ENCODE measurements at places on chromosomes 3 and 15.
A peak's percentile ranks its signal among the peaks of the same experiment; 100 is the strongest.

DNA sequence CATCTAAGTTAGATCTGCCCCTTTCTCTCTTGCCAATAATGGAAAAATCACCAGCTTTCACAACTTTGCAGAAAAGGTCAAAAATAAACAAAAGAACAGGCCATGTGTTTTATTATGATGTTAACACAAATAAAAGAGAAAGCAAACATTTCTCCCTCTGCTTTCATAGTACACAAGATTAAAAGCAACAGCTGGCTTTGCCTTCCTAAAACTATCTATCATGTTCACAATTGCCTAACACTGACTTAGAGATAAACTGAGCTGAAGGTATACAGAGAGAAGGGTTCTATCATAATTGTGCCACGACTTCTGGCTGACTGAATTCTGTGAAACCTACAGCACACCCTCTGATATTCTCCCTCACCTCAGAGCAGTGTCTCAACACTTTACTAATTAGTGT lies 29.4 kb downstream of the AADAC start:
- peak; percentile 19 for DNase-seq

DNA sequence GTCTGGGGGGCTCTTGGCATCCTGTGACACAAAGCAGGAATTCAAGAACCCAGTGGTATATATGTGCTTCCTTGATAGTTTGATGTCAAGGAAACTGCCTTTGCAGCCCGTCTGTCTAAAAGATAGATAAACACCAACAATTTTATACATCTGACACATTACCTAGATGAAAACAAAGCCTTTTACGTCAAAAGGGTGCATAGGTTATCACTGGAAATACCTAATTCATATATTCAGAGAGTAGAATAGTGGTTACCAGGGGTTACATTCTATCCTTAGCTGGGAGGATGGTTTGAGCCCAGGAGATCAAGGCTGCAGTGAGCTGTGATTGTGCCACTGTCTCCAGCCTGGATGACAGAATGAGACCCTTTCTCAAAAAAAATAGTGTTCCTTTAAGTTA lies 356.9 kb upstream of the RASGRP1 start:
- DNase-seq = no peak

DNA sequence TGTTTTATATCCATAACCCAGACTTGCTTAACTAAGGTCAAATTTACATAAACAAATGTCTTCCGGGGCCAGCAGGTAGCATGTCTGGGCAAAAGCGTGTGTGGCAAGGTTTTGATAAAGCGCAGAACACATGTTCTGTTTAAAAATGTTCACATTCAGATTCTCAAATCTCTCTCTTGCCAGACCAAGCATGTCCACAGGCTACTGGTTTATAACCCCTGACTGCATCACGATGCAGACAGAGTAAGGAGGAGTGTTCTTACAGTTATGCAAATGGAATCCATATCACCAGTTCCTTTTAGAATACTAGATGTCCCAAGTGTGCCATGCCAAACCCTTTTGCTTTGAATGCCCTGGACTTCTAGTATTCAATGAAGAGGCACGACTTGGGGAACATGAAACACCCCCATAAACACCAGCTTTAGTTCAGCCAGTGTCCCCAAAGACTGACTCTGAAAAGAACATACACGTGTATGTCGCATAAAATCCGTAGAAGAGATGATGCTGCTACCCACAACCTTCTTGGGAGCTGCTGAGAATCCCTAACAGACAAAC lies 412.0 kb downstream of the CNTN4 start:
- no peak for DNase-seq

DNA sequence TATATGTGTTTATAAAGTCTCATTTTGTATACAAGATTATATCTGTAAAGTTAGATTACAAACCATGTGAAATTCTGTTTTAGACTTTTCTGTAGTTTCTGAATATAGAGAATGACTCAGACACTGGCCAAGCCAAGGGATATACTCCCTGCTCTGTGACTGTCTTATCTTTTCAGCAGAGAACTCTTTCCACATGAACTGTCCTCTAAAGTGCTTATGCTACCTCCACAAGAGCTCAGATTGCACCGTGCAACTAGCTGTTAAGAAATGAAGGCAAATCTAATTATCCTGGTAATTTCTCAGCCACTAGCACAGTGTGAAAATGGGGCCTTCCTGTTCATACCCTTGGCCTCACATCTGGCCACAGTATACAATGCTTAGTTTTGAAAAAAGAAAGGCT lies 44.3 kb upstream of the CPNE4 start:
- no peak for DNase-seq

DNA sequence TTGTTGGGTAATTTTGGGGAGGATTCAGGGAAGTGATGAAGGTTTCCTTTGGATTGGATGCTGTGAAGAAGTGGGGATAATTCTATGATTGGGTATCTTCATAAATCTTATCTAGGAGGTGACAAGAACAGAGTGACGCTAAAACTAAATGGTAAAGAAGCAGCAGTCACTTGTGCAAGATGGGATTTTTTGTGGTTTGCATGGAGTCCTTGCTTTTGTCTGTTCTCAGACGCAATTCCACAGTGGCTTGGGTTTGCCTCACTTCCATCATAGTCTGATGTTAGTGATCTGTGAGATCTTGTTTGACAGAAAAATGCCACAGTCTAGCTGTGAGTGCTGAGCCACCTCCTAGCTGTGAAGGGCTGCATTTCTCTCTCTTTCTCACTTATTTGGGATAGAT lies 26.9 kb downstream of the GTF2E1 start:
- no peak for DNase-seq

DNA sequence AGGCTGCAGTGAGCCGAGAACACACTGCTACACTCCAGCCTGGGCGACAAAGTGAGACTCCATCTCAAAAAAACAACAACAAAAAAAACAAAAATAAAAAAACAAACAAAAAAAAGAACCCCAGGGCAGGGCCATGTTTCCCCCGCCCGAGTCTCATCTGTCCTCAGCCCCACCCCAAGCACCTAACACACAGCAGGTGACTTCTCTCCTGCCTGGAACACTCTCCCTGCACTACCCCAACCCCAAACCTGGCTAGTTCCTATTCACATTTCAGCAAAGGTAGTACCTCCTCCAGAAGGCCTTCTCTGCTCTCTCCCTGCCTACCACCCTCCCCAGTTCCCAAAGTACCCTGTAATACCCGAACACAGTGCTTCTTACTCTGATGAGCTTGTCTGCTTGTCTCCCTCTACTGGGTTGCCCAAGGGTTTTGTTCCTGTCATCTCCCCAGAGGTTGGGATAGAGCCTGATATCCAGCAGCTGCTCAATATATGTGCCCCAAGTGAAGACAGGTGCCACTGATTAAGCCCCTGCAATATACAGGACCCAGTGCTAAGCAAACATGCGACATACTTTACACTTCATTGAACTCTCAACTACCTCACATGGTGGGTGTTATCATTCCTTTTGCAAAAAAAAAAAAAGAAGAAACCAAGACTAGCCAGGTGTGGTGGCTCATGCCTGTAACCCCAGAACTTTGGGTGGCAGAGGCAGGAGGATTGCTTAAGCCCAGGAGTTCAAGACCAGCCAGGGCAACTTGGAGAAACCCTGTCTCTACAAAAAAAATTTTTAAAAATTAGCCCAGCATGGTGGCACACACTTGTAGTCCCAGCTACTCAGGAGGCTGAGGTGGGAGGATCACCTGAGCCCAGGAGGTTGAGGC lies 103.6 kb downstream of the DAPK2 start:
- DNase-seq = no peak

DNA sequence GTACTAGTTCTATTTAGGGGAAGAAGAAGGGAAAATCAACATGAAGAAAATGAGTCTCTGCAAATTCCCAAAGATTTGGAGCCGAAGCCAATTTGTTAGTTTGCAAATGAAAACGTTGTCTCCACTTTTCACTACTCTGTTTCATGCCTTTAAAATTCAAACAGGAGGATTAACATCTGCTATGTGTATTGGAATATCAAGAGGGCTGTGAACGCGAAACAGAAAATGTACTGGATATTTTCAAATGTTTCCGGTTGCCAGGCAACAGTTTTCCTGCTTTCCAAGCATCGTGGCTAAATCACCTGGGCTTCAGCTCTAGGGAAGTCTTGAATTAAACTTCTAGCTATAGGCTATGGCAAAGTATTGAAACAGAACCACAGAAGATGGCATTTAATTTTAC lies 172.8 kb downstream of the KCNMB2 start:
- peak; percentile 32 for DNase-seq

DNA sequence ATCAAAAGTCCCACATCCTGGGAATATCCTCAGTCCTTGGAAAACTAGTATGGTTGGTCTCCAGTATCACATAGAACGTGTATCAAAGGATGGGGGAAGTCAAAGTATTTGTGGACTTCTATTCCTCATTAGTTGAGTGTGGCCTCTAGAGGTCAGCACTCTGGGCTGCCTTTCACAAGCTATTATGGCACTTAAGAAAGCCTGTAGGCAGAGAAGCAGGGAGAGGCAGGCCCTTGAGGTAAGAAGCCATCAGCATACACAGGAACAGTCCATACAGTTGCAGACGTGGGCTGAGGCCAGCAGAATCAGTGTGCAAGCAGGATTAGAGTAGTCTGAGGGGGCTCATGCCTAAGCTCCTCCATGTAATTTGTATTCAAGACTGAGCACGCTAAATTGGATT lies 341.7 kb downstream of the CLSTN2 start:
- no peak for DNase-seq

GRCh38 chr3:56025326-56025725 lies 442.9 kb downstream of the ERC2 start:
- no peak for DNase-seq

GRCh38 chr3:37287776-37288175 lies 113.4 kb upstream of the LRRFIP2 start:
- no peak for DNase-seq

- no peak for DNase-seq
These were observed 2.1 kb downstream of the UBE3A start for GRCh38 chr15:25436707-25437106.

DNA sequence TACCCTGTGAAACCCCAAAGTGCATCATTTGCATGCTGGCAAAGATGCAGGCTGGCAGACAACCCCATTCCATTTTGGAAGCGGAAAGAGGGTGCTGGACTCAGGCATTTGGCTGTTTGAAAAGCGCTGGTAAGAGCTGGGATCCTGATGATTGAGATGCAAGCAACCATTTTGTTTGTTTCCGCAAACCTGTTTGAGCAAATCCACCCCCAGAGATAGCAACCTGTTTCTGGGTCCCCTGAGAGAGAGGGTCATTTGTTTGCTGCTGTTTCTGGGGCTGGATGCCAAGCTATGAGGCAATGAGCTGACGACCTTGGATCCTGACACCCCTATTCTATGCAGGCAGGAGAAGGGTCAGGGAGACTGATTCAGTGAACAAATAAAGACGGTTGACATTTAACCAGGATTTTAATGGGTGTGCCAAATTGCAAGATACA lies 9.8 kb downstream of the SLC6A1 start:
- DNase-seq = no peak

DNA sequence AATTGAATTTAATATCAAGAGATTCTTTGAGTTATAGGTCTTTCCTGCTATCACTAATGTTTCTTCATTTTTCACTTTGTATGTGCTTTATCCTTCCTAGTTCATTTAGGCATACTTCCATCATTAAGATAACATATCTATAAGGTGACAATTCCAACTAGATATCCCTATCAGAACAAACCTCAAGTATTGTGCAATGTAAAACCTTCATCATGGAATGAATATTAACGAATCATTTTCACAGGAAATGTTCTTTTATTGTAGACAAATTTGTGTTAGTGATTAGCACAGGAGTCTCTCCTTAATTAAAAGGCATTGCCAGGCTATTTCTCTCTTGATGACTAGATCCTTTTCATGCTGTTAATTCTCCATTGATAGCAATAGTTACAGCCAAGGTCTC lies 236.5 kb upstream of the MME start:
- no peak for DNase-seq

GRCh38 chr3:149280671-149281349 lies 52.6 kb downstream of the TM4SF18 start:
- no peak for DNase-seq

- no peak for DNase-seq
These were observed 903.1 kb downstream of the NSUN3 start for GRCh38 chr3:94965867-94966475.

DNA sequence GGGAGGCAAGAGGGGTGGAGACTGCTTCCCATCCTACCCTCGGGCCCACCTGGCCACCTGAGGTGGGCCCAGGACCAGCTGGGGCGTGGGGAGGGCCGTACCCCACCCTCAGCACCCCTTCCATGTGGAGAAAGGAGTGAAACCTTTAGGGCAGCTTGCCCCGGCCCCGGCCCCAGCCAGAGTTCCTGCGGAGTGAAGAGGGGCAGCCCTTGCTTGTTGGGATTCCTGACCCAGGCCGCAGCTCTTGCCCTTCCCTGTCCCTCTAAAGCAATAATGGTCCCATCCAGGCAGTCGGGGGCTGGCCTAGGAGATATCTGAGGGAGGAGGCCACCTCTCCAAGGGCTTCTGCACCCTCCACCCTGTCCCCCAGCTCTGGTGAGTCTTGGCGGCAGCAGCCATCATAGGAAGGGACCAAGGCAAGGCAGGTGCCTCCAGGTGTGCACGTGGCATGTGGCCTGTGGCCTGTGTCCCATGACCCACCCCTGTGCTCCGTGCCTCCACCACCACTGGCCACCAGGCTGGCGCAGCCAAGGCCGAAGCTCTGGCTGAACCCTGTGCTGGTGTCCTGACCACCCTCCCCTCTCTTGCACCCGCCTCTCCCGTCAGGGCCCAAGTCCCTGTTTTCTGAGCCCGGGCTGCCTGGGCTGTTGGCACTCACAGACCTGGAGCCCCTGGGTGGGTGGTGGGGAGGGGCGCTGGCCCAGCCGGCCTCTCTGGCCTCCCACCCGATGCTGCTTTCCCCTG lies 2.2 kb upstream of the FES start:
- no peak for DNase-seq

- DNase-seq = no peak
These were observed 109.7 kb downstream of the LRRK1 start for GRCh38 chr15:101028772-101029438.

DNA sequence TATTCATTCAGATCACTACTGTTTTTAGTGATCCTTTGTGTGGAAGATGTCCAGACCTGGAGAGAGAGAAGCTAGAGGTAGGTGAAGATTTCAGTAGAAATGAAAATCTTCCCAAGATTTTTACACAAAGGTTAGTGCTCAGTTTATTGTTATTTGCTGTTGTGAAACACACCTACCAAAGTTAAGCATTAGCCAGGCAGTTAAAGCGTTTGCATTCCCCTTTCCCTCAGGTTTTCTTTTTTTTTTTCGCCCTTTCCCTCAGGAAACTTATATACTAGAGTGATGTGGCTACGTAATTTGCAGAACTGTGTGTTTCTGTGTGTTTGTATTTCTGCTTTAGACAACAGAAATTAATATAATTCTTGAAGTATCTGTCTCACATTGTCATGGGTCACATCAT lies 34.5 kb downstream of the USP3 start:
- no peak for DNase-seq

DNA sequence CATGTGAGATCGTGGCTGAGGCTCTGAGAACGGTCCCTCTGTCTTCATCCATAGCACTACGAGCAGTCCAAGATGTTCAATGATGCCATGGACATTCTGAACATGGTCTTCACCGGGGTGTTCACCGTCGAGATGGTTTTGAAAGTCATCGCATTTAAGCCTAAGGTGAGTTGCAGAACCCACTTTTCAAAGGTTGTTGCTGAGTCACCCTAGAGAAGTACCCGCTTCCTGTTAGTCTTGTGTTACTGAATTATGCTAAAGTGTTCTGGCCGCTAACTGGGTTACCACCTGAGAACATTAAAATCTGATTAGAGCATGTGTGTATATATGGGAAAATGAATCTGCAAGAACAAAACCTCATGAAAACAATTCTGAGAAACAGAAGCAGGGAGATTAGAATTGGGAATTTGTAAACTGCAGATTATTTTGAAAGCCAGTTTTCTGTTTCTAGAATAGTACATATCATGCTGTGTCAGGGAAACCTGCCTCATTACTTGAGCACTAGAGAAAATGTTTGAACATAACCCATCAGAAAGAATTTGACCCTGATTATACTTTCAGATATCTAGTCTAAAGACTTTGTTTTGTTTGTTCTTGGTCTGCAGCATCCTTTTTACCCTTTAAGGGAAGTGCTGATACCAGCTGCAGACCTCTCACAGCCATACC lies 92.6 kb downstream of the CHDH start:
- DNase-seq = no peak

Measured in NCI-H1694 (cell line).